ENCODE measurements at places on chromosomes 13 and 19.

DNA sequence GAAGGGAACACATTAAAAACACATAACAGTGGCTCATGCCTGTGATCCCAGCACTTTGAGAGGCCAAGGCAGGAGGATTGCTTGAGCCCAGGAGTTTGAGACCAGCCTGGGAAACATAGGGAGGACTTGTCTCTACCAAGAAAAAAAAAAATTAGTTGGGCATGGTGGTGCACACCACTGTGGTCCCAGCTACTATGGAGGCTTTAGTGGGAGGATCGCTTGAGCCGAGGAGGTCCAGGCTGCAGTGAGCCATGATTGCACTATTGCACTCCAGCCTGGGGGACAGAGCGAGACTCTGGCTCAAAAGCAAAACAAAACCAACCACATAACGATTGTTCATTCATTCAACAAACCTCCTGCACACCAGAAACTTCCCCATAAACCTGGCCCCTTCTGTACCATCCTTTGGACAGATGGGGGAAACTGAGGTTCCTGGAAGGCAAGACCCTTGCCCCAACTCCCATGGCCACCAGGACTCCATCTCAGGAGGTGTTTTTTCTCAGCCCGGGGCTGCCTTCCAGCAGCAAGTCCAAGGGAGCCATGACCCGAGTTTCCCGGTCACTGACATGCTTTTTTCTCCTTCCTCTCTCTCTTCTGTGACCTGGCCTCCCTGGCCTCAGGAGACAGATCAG lies 4.3 kb downstream of the FOSB start:
- DNase-seq, result no peak

- peak; percentile 65 for DNase-seq
These were observed 2.4 kb upstream of the ARGLU1 start for GRCh38 chr13:106570299-106570852.

DNA sequence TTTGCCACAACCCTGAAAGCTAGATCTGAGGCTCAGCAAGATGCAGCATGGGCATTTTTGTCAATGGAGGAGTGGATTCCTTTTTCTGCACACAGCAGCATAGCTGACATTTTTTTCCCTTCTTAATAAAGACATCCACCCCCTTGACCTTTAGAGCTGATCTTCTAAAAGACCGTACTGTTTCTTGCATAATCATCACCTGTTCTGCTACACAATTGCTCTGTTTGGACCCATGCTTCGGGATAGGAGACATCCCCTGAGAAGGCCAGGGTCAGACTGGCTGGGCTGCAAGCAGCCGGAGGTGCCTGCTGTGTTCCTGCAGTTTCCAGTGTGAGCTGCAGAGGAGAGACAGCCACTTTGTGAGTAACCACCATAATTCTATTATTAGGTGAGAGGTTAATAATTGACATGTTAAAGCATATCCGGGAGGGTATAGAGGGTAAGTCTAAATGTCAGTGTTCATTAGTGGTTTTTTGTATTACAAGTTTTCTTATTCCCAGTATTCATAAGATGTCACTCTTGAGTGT lies 108.5 kb upstream of the C1QTNF9B start:
- no peak for DNase-seq

DNA sequence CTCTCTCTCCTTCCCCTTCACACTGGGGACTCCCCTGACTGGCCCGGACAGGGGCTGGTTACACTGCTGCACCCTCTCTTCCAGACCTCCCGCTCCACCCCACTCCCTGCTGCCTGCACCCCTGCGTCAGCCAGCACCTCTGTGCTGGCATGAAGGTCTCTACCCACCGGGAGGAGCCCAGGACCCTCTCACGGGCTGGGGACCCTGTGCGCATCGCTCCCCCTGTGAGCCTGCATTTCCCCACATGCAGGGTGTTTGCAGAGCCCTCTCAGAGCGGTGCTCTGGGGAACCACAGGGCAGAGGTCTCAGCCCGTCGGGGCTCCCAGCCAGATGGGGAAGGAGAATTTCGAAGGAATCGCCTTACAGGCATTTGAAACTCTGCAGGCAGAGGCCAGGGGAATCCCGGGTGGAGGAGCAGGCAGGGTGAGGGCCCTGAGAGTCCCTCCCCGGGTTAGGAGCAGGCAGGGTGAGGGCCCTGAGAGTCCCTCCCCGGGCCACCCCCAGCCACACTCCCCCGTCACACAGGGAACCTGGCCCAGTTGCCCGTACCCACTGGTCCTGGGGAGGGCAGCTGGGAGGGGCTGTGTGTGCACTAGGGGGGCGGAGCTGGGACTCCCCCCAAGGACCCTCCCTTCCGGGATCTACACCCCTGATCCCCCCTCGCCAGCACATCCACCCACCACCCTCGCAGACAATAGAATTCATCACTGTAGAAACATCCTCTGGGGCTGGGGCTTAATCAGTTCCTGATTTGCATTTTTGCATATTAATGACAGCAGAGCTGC lies 16.3 kb upstream of the TCF3 start:
- DNase-seq, result no peak

GRCh38 chr19:51531349-51532315 lies at the start of gene SIGLEC6:
TSS of gene SIGLEC6 (minus strand) at chr19:51531670. CDS start at chr19:51531648, 22 bp downstream.
- no peak for DNase-seq

- DNase-seq, result no peak
These were observed 12.9 kb downstream of the LMTK3 start for GRCh38 chr19:48498595-48499311.

DNA sequence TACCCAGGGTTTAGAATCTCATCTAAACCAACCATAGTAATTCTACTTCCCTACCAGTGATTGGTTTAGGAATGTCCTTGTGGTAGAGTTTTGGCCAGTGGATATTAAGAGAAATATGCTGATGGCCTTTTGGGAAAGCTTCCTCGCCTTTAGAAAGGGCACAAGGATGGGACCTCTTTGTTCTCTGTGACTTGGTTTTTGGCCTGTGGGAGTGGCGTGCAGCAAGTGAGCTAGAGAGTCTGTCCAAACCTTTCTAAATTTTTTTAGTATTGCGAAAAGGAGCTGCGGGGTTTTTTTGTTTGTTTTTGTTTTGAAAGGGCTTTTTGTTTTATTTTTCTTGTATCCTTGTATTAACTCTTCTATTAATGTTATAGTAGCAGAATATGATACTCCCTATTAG lies 20.6 kb downstream of the USPL1 start:
- peak; percentile 30 for DNase-seq

DNA sequence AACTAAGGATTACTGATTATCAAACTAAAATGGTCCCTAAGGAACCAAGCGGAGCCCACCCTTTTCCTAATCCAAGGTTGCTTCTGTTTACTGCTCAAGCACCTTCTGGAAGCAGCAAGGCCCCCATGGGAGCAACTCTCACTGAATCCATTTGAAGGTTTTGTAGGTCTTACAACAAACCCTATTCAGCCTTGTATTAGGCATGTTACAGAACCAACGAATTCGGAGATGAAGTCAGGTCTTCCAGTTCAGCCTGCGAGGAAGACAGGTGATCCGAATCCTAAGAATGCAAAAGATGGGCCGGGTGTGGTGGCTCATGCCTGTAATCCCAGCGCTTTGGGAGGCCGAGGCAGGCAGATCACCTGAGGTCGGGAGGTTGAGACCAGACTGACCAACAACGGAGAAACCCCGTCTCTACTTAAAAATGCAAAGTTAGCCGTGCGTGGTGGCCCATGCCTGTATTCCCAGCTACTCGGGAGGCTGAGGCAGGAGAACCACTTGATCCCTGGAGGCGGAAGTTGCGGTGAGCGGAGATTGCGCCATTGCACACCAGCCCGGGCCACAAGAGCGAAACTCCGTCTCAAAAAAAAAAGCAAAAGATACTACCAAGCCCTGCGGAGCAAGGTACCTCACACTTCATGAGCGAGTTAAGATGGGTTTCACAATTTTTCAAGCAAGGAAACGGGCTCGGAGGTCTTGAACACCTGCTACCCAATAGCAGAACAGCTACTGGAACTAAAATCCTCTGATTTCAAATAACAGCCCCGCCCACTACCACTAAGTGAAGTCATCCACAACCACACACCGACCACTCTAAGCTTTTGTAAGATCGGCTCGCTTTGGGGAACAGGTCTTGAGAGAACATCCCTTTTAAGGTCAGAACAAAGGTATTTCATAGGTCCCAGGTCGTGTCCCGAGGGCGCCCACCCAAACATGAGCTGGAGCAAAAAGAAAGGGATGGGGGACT lies 609 bp downstream of the ZAR1L start:
- peak; percentile 21 for DNase-seq

GRCh38 chr13:77000475-77000874 lies 8.6 kb downstream of the CLN5 start:
- peak; percentile 24 for DNase-seq

DNA sequence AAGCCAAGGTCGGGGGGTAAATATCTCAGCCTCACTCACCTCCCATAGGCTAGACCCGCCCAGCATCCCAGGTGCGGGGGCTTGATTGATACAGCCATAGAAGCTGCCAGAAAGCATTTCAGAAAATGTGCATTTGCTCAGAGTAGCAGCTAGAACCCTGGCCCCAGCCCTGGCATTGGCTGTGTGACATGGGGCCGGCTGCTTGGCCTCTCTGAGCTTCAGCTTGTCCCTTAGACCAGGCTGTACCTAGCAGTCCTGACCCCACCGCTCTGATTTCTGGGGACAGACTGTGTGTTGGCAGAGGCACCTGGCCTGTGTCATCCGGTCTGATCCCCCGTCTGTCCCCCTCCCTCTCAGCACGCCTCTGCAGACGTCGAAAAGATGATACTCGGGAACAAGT lies 15.4 kb downstream of the RAB8A start:
- no peak for DNase-seq

GRCh38 chr13:21583478-21583877 lies 20.5 kb downstream of the MICU2 start:
- peak; percentile 51 for DNase-seq

DNA sequence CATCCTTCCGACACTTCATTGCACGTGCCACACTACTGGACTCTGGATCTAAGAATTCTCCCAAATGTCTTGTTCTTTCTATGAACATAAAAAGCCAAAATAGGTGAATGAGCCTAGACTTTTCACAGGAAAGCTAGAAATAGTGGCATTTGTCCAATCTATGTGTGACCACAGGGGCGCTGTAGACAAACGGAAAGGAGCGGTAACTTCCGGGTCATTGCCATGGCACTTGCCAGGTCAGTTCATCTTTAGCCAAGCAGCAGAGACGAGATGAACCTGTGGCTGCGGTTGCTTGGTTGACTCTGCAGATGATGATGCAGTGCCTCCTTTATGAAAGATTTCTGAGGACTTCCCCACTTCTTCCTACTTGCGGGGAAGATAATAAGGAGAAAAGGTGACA lies 65.6 kb downstream of the ADGRE1 start:
- DNase-seq, result no peak

DNA sequence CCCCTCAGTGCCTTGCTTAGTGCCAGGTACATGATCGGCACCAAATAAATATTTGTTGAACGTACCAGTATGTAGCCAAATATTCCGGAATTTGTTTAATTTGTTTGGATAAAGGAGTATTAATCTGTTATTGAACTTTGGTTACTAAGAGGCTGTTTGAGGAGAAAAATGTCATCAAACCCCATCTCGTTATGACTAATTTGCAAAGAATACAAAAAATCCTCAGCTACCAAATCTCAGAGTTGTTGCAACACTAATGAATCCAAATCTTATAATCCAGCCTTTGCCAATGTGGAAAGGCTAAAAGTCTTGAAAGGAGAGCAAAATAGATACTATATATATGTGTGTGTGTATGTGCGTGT lies 79.5 kb downstream of the KLF5 start:
- no peak for DNase-seq

- DNase-seq, result no peak
These were observed 214.4 kb downstream of the SPRY2 start for GRCh38 chr13:80126389-80127068.

DNA sequence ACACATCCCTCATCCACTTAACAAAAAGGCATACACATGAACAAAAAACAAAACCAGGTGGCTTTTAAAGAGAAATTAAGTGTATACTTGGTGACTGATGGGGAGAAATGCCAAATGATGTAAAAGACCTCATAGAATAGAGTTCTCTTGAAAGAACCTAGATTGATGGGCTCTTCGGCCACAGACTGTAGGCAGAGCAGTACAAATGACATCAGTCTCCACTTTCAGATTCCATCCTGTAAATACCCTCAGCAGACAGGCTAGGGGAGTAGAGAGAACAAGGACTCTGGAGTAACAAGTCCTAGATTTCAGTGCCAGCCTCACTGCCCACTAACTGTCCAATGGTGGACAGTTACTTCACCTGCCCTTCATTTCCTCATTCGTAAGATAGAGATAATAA lies 203.8 kb downstream of the MZT1 start:
- no peak for DNase-seq

DNA sequence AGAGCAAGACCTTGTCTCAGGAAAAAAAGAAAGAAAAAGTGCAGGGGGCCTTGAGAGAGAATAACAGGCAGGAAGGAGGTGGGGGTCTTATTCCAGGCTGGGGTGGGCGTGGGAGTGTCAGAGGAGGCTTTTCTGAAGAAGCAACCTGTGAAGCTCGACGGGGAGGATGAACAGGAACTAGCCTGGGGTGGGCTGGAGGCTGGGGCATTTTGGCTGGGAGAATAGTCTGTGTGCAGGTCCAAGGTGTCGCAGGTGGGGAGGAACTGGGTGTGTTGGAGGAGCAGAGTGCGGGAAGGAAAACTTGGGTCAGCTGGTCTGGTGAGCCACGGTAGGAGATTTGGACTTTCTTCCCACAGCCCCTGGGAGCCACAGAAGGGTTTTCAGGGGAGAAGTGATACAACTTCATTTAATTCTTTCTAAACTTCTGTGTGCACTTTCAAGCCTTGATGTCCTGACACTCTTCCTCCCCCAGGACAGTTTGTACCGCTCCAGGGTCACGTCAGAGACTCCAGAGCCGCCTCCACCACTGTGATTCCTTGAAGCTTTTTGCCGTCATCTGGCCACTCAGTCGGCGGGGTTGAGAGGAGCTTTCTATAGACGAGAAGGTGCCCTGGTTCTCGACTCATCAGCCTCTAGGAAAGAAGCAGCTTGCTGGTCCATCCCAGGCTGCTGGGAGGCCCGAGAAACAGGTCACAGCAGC lies 138.7 kb downstream of the SIPA1L3 start:
- DNase-seq, result no peak

GRCh38 chr13:105952973-105953290 lies 582.5 kb downstream of the EFNB2 start:
- DNase-seq, result no peak

- DNase-seq, result peak; percentile 100
These were observed 455 bp upstream of the ING1 start for GRCh38 chr13:110712849-110713641.

DNA sequence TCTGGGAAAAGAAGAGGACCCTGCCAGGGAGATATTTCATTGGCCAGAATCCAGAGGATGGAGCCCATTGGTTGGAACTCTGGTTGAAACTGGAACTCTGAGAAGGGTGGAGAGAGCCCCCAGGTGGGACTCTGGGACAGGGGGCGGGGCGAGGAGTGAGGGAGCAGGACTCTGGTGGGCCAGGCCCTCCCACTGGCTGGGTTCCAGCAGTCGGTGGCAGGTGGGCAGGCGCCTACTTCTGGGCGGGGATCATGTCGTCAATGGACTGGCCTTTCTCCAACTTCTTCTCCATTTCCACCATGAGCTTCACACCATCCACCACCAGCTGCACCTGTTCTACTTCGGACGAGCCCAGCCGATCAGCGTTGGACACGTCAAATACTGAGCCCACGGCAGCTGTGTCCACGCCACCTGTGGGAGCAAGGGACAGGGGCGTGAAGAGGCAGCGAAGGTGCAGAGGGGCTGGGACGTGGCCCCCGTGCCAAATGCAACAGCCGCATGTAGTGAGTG lies 16.1 kb downstream of the CKM start:
- DNase-seq, result no peak

- no peak for DNase-seq
These were observed 37.1 kb upstream of the RNF113B start for GRCh38 chr13:98214008-98214643.

GRCh38 chr13:36146511-36147269 lies 15.5 kb upstream of the DCLK1 start:
- no peak for DNase-seq

- no peak for DNase-seq
These were observed 4.4 kb downstream of the UPK1A start for GRCh38 chr19:35670686-35671085.
